OCI-LY7 (cell line): ENCODE measurements at places on chromosomes 11 and 22. TPM values are rescaled to one million over a fixed set of nuclear protein-coding genes. Genes with fewer than 3 reads are reported as not detected.

CASP1 gene
- total RNA-seq, result 0.99 TPM in 1 of 2 replicates, not detected in the other

PLAAT5 gene
- not detected in 2 replicates for total RNA-seq

CARD18 gene
- total RNA-seq, result not detected in 2 replicates

TNKS1BP1 gene
- 16.4 and 19.7 TPM in 2 replicates for total RNA-seq

RIMBP3B gene
- total RNA-seq, result 1.1 and 1.5 TPM in 2 replicates

RASSF10 gene
- not detected in 2 replicates for total RNA-seq

OR5B21 gene
- 0.48 and 0.55 TPM in 2 replicates for total RNA-seq

PKNOX2 gene
- not detected in 2 replicates for total RNA-seq

SORL1 gene
- total RNA-seq, result 400 and 411 TPM in 2 replicates

TMEM191B gene
- total RNA-seq, result 0.50 and 2.4 TPM in 2 replicates
